ENCODE measurements at places on chromosomes 5 and 9. TPM values are rescaled to one million over a fixed set of nuclear protein-coding genes. Genes with fewer than 3 reads are reported as not detected.

Gene UBAP1
- polyA plus RNA-seq, result 44.5 TPM

Gene EGFLAM
- polyA plus RNA-seq, result not detected

DNA sequence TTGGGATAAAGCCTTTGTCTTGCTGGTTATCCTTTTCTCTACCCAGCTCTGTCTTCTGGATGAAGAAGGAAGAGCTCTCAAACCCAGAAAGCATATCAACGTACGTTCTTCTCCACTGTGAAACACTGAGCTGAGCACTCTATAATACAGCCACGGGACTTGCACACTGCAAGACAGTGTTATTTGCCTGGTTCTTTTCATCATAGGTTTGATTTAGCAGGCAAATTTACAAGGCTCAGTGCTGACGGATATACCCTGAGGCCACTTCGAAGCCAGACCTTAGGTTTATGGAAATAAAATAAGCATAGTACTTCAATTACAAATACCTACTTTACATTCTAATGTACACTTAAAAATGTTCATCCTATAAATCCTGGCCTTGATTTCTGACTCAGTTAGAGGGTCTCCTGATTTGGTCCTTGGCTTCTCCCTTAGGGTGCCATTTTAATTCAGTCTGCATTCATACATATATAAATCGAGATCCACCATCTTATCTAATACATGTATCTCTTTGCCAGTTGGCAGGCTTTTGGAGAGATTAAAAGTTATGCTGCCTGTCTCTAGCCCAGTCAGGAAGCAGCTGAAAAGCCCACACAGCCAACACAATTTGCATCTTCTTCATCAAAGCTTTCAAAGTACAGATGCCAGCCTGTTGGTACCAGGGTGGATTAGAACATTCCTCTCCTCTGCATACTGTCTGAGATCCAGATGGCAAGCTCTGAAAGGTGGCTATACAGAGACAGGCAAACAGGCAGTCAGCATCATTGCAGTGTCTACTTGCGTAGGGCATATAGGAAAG, 194.4 kb downstream of the DEPDC1B start:
- DNase-seq, result no peak

GRCh38 chr5:83724001-83724400, 3.3 kb upstream of the HAPLN1 start:
- DNase-seq, result no peak

Gene THBS4
- not detected for polyA plus RNA-seq

GRCh38 chr9:35905912-35906679, at the start of gene HRCT1:
Gene HRCT1 (plus strand): TSS chr9:35906202. CDS start chr9:35906288, 86 bp downstream.
- DNase-seq, result no peak

Gene RNF183
- polyA plus RNA-seq, result not detected

DNA sequence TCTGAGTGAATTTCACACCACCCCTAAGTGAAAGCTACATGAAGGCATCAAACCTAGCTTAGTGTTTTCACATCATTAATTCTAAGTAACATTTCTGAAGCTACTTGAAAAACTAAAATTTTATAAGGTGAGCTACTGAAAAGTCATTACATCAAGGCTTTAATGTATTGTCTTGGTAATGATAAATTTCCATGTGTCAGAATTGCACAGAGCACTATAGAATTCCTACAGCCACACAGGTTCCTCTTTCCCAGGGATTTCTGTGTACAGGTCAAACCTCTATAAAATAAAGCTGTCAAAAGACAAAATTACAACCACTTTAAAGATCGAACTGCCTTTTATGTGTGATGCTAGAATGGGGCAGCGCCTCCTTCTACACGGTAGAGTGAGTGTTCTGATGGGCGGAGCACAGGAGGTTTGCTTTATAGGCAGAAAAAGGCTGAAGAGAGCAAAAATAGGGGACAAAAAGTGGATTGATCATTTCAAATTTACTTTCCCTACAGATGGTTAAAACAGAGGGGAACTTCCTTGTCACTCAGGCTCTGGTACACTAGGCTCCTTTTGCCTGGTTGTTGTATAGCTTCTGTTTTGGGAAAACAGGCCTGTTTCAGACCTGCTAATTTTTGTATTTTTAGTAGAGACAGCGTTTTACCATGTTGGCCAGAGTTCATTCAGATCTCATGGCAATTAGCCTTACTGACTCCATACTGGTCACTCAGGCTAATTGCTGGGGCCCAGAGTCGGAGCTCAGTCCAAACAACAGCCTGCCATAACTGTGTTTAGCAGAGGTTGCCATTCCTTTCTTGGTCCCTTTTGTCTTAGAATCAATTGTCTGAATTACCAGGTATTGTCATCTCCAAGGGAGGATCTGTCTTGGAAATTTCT, 102.5 kb upstream of the BASP1 start:
- no peak for DNase-seq

GRCh38 chr5:57577432-57578175, 95.0 kb upstream of the ACTBL2 start:
- DNase-seq, result no peak

- no peak for DNase-seq
Observed at GRCh38 chr5:54325610-54326311, 15.4 kb upstream of the ARL15 start.

DNA sequence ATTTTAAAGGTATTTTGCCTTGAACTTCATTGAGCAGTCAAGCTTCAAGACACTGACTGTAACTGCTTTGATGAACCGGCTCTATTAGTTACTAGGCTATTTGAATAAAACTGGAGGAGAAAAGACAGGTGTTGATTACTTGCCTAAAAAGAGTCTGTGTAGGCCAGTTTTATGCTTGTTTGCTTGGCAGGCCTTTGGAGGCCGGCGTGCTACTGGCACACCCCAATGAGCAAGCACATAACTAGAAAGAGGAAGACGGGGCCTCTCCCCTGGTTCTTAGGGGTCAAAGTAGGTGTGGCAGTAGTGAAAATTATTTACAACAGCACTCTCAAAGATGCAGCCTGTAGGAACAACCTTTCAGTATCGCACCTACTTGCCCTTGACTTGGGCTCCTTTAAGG, 2.1 kb upstream of the ZFR start:
- DNase-seq, result peak; percentile 61

Gene RUSC2
- polyA plus RNA-seq, result 18.8 TPM

DNA sequence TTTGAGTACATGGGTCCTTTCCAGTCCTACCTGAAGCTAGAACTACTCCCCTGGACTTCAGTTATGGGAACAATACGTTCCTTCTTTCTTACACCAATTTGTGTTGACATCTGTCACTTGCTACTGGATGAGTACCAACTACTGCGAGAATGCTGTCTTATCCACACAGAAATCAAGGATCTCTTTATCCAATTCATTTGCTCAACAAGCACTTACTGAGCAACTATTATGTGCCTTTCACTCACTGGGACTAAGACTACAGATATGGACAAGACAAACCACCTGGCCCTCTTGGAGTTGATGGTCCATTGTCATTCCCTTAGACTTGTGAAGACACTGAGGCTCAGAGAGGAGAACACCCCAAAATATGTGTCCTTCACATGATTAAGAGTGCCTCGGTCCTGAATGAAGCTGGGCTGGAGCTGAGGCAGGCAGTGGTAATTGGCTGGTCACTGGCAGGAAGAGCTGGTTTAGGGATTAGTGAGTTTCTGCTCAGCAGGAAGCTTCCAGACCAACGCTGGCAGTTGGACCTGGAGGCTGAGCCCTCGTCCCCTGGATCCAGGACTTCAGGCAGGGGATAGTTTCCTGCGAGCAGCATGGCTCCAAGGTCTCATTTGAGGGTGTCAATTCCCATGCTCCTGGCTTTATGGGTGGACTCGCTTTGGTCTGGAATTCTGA, 8.4 kb upstream of the ARSI start:
- DNase-seq, result no peak

Gene DIRAS2
- not detected for polyA plus RNA-seq

Gene SLC31A1
- 13.3 TPM for polyA plus RNA-seq

Gene RFESD
- 1.4 TPM for polyA plus RNA-seq

All from CD14-positive monocyte (primary cell).